ENCODE measurements at places on chromosomes 11 and 22.

DNA sequence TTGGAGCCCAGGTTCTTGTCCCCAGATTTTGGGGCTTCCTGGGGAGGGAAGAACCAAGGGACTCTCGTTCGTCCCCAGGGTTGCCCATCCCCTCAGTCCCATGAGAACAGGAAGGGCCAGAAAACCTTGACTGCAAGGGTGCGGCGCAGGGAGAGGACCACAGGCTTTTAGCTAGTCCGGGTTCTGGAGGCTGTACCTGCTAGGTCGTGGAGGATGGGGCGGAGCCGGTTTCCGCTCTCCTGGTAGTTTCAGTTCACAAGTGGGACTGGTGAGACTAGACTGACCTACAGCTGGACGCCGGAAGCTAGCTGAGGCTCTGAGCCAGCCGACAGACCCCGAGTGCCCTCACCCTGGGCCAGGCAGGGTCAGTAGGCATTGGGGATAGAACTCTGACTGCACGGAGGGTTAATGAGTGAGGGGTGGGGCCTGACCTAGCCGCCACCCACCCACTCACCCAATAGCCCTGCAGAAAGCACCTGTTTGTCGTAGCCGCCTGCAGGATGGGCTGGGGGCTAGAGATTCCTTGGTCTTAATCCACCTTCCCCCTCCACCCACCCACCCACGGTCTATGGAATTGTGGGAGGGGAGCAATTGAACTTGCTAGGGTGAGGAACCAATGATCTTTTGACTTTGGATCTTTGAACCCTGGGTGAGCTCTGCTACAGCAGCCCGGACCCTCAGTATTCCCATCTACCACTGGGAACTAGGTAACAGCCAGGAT is 1.5 kb downstream of the MAFF start:
- DNase-seq, result no peak

- no peak for DNase-seq
These were observed 11.1 kb downstream of the MMP20 start for GRCh38 chr11:102614031-102614430.

- no peak for DNase-seq
These were observed 36.0 kb downstream of the BRD1 start for GRCh38 chr22:49791682-49792081.

GRCh38 chr11:134643115-134644012 is 231.3 kb upstream of the B3GAT1 start:
- DNase-seq, result no peak

GRCh38 chr11:130391711-130392110 is 36.7 kb downstream of the ADAMTS8 start:
- no peak for DNase-seq

DNA sequence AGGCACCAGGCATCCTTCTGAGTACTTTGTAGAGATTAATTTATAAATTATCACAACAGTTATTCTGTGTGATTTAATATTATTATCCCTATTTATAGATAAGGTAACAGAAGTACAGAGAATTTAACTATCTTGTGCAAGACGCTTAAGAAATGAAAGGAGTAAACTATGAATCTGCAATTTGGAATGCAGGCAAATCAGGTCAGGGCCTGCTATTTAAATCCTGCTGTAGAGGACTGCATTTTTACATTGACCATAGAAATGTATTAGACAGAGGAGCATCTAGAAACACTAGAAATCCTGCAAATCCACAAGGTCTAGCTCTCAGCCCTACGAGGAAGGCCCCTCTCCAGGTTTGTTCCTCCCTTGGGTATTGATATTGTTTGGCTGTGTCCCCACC is 336.2 kb downstream of the ETS1 start:
- no peak for DNase-seq

GRCh38 chr22:36586852-36587251 is 57.9 kb upstream of the EIF3D start:
- no peak for DNase-seq

GRCh38 chr11:72475381-72475780 is 41.0 kb upstream of the CLPB start:
- no peak for DNase-seq

- no peak for DNase-seq
These were observed 9.4 kb upstream of the NLRP10 start for GRCh38 chr11:7974668-7975067.

- DNase-seq, result no peak
These were observed 62.6 kb downstream of the FLRT1 start for GRCh38 chr11:64098318-64098831.

DNA sequence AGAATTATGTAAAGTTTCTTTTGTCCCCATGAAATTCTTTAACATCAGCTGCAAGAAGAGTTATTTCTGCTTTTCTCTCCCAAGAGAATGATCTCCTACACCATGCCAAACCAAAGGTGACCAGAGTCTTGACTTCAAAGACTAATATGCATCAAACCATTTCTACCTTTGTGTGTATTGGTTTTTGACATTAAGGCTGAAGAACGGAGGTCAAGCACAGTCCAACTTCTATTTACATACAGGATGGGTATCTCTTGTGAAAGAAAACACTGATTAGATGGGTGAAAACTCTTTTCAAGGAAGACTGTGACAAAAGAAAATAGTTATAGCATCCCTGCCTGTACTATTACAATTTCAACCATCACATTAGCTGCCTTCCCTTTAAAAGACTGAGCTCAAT is 256.3 kb downstream of the CADM1 start:
- no peak for DNase-seq

- no peak for DNase-seq
These were observed 5.6 kb downstream of the SCN2B start for GRCh38 chr11:118170882-118171268.

DNA sequence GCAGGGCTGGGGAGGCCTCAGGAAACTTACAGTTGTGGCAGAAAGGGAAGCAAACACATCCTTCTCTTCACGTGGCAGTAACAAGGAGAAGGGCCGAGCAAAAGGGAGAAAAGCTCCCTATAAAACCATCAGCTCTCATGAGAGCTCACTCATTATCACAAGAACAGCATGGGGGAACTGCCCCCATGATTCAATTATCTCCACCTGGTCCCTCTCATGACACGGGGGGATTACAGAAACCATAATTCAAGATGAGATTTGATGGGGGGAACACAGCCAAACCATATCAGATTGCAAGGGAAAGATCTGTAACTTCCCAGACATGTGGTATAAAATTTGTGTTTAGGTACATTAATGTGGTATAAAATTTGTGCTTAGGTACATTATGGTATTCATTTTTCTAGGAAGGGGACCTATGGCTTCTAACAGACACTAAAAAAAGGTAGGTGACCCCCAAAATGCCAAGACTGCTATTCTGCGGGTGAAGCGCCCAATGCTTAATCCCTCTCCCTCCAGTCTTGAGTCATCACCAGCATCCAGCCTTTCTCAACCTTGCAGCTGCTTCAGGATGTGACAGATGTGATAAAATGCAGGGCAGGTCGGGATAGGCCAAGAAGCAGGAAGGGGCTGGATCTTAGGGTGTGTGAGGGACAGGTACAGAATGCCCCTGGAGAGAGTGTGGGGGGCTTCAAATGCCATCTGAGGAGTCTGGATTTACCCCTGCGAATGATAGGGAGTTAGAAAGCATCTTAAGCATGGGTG is 57.7 kb upstream of the AMPD3 start:
- DNase-seq, result no peak

DNA sequence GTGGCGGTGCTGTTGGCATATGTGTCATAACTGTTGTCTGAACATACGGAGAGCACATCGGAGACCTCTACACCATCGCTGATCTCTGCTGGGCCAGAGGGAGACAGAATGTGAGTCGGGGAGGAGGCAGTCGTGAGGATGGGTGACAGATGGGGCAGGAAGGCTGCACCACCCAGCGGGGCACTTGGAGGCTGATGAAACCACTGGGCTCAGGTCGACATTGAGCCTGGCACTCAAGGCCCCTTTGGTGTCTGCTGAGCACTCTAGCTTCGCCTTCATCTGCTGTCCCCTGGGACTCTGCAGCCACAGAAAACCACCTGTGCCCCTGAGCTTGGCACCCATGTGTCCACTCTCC is 2.5 kb upstream of the KLHL35 start:
- no peak for DNase-seq

GRCh38 chr22:30705710-30706651 is 11.3 kb downstream of the OSBP2 start:
- DNase-seq, result no peak

DNA sequence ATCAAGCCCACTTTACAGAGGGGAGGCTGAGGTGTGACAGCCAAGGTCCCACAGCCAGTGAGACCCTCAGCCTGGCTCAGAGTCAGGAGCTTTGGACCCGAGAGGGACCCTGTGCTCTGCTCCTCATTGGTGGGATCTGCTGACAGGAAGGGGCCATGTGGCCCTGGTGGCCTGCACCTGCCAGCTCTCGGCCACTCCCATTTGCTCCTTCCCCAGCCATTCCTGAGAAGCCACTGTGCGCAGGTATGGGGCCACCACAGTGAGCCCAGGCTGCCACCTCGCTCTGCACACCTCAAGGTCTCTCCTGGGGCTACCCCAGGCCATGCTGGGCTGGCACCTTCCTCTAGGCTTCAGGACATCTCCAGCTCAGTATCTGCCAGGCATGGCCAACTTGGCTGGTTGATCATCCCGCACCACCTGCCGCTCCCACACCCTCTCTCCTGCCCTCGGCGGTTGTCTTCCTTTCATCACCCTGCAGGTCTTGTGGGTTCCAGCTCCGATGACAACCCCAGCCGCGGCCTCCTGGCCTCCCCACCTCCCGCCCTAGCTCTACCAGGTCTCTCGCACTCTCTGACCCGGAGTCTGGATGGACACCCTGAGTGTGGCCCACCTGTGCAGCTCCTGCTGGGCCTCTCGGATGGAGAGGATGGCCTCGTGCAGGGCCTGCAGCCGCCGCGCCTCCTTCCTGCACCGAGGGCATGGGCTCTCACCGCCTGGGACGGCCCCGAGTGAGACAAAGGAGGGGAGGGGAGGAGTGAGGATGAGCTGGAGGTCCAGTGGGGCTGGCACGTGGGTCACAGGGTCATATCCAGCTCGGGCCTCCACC is 32.2 kb upstream of the CARS1 start:
- no peak for DNase-seq

DNA sequence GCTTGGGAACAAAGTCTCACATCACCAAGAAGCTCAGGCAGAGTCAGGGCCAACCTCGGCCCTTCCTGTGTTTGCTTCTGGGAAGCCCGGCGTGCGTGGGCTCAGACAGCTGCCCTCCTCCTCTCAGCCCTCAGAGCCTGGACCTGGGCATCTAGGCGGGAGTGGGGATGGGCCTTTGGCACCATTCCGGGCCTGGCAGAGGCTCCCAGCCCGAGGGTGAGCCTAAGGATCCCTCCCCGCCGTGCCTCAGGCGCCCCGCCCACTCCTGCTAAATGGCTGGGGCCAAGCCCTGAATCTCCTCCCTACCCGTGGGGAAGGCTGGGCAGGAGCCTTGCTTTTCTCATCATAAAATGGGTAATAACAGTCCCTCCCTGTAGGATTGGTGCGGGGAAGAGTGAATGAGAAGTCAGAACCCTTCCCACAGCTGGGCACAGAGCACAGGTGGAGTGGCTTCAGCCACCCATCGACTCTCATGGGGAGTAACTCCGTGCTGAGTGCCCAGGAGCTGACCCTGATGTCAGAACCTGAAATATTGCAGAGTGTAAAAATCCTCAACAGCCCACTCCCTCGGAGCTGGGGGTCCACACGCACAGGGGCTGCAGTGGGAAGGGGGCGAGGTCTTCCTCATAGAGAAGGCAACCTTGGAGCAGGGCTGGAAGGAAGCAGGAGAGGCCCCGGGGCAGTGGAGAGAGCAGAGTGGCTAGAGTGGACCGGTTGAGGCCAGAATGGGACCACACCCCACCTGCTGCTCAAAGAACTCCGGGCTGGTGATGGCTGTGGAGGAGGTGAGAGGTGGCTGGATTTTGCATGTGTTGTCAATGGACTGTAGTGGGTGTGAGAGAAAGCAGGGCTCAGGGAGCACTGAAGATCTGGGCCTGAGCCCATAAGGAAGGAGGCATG is 18.8 kb upstream of the CDKN1C start:
- no peak for DNase-seq

GRCh38 chr11:43708776-43709175 is 28.2 kb downstream of the HSD17B12 start:
- no peak for DNase-seq

DNA sequence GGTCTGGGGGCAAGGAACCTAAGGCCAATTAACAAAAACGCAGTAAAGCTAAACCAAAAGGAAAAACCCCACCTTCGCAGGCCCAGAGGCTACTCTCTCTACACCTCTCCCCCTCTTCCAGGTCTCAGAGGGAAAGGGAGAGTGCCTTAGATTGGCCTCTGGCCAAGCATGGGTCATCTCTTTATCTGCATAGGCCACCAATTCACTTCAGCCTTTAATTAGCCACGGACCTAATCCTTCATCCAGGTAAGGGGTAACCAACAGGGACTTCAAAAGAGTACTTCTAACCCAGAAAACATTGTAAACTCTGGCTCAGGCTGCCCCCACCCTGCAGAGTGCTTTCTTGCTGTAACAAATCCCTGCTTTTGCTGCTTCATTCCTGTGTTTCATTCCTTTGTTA is 9.4 kb downstream of the VSTM5 start:
- no peak for DNase-seq

DNA sequence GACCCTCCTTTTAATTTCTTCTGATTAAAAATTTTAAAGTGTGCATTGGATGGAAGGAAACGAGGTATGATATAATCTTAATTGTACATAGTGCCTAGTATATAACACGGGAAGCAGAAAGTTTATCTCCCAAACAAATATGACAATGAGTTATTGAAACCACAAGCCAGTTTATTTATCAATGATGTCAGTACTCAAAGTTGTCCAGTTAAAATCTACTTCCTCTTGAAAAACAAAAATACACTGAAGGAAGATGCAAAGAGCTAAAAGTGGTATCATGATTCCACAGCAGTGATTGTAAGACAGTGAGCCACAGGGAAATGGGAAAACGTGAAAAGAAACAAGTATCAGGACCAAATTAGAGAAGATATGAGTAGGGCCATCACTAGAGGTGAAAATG is 18.8 kb upstream of the OR5B21 start:
- DNase-seq, result no peak

DNA sequence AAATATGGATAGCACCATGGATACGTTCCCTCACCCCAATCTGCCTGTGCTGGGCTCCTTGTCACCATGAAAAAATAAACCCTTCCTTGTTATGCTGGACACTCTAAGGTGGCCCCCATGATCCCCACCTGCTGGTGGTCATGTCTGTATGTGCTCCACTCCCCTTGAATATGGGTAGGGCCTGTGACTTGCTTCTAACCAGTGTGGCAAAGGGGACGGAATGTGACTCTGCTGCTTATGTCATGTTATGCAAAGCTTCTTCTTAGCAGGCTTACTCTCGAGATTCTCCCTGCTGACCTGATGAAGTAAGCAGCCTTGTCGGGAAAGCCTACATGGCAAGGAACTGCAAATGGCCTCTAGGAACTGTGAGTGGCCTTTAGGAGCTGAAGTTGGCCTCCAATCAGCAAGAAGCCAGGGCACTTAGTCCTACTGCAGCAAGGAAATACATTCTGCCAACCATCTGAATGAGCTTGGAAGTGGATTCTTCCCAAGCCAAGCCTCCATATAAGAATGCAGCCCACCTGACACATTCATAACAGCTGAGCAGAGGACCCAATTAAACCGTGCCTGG is 159.9 kb downstream of the CCDC34 start:
- no peak for DNase-seq

- peak; percentile 18 for DNase-seq
These were observed 154.9 kb downstream of the CACNA1I start for GRCh38 chr22:39725351-39726035.

- DNase-seq, result no peak
These were observed 15.3 kb upstream of the APOL3 start for GRCh38 chr22:36175892-36176291.

Measured in SHP77 (cell line).